ENCODE measurements at places on chromosomes 16 and 17.

DNA sequence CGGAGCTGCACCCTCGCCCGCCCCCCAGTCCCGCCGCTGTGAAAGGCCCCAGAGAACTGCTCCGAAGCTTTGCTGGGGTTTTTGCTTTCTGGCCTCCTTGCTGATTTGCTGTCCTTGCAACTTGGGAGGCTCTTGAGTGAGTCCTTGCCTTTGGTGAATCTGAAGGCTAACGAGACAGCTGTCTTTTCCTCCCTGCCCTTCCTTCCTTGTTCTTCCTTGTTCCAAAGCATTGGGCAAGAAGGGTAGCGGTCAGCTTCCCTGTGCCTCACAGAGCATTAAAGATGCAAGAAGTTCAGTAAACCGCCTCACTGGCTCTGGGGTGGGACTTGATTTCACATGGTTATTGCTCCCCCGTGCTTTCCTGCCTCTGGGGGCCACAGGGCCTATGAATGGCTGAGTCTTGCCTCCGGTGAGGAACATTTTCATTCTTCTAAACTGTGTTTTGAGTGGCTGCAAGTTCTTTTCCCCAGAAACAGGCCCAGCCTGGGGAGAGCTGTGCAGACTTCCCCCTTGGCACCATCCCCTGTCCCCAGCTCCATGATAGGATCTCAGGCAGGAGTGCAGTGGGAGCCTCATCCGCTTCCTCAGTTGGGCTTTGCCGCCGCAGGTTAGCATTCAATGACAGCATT, 1.4 kb downstream of the YPEL2 start:
- DNase-seq = no peak

DNA sequence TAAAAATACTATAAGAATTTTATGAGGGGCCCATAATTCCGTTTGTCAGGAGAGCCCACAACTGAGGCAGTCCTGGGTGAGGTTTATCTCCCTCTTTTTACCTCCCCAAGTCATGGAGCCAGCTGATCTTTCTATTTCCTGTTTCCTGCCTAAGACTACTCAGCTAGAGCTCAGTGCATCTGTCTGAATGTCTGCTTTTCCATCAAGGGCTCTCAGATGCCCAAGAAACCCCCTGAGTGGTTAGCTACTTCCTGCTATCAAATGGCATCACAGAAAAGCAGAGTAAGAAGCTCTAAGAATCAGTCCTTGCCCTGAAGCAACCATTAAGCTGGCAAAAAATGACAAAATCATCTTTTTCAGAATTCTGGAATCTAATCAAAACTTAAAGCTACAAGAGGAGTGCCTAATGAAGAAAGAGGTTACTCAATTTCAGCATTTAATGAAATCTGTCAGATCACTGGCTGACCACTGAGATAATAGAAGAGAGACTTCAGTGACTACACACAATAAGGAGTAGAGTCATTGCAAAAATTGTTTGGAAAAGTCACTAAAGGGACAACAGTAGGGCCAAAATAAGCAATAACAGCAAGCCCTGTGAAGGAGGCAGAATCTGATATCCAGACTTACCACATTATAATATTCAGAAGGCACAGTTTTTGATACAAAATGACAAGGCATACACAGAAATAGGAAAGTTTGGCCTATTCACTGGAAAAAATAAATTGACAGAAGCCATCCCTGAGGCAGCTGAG, 150.1 kb downstream of the CYB561 start:
- DNase-seq = no peak

DNA sequence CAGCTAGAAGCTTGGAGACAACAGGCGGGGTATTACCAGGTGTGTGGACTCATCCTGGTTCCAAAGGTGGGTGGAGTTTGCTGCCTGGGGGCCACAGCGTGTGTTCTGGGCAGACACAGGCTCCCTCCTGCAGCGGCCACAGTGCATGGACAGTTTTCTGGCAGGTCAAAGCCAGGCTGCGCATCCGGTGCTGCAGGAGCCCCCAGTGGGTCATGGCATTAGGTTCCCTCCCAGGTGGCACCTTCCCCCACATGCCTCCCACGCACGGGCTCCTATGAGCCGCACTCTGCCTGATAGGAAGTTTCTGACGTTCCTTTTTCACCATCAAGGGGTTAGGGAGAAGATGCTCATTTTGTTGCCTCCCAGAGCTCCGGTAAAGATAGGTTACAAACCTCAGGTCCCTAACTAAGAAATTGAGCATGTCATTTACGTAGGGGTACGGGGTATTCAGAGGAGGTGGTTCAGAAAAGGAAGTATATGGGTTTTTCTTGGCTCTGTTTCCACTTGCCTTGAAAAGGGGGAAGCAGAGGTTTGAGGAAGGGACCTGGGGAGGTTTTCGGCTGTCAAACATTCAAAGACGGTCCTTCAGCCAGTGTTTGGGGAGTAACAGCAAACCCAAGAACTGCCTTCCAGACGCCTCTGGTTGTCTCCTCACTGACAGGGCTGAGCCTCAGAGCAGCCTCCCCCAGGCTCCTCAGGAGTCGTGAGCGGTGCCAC, 32.7 kb upstream of the NAT9 start:
- no peak for DNase-seq

GRCh38 chr17:81086789-81087551, 52.0 kb downstream of the BAIAP2 start:
- DNase-seq = no peak

DNA sequence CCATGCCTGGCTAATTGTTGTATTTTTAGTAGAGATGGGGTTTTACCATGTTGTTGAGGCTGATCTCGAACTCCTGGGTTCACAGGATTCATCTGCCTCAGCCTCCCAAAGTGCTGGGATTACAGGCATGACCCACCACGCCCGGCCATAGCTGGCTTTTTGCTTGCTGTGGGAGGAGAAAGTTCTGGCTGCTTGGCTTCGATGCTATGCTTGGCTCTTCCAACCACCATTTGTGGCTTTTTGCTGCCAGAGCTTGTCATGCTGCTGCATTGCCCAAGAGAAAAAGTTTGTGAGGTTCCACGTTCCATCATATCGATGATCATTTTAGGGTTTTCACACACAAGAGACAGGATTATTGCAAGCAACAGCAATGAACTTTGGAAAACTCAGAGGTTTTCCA, 16.2 kb downstream of the BMERB1 start:
- DNase-seq = no peak

GRCh38 chr17:73933164-73933766, 270.2 kb upstream of the RPL38 start:
- no peak for DNase-seq

GRCh38 chr16:66004699-66005098, 361.8 kb upstream of the CDH5 start:
- DNase-seq = no peak

GRCh38 chr17:31721291-31722025, 137.6 kb downstream of the COPRS start:
- DNase-seq = no peak

DNA sequence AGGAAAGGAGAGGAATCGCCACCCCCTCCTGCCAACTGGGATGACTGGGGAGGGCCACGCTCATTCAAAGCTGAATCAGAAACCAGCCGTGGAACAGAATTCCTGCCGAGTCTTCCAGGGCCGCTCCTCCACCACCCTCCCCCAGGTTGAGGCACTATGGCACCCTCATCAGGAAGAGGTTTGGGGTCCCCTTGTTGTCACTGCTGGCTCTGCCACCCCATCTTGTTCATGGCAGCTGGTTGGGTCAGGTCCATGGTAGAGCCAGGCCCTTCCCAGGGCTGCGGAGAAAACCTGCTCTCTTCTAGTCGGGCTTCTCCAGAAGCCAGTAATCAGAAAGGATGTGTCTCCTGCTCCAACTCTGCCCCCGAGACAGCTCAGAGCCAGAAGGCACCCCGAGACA, 41.8 kb downstream of the KCNJ12 start:
- DNase-seq = no peak

DNA sequence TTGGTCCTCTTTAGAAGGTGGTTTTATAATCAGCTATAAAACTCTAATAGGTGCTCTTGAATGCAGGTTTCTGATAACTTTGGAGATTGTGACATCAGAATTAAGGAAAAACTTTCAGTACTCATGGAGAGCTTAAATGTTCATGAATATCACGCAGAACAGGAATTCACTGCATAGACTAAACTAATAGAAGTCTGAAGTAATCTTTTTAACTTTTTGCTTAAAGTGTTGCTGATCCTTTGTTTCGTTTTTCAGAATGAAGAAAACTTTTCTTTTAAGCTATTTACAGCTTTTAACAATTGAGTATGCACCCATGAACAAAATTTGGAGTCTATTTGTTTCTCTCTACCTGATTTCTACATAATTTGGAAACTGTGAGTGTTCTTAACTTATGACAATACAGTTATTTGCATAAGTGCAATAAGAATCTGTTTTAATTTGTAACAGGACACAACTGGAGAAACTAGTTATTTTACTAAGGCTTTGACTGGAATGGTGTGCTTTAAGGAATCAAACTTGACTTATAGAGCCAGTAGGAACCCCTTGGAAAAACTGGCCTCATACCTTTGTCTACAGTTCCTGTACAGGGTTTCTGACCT, 17.0 kb upstream of the TRIM25 start:
- no peak for DNase-seq

GRCh38 chr17:27573548-27573947, 57.4 kb upstream of the LGALS9 start:
- DNase-seq = no peak

DNA sequence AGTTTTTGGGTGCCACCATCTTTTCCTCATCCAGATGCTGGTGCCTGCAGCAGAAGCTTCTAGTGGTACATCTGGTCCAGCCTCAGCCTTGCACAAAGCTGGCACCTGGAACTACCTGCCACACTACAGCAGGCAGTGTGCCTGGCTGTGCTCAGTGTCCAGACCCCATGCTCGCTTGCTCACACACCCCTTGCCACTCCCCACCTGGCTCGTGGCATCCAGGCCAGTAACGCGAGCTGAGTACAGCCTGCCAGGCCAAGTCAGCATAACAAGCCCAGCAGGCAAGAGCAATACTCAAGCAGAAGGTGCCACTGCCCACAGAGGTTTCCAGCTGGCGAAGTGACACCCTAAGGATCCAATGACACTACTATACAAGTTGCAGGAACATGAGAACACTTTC, 29.7 kb upstream of the KIF2B start:
- DNase-seq = no peak

GRCh38 chr16:11321662-11322061, 23.6 kb upstream of the RMI2 start:
- no peak for DNase-seq

DNA sequence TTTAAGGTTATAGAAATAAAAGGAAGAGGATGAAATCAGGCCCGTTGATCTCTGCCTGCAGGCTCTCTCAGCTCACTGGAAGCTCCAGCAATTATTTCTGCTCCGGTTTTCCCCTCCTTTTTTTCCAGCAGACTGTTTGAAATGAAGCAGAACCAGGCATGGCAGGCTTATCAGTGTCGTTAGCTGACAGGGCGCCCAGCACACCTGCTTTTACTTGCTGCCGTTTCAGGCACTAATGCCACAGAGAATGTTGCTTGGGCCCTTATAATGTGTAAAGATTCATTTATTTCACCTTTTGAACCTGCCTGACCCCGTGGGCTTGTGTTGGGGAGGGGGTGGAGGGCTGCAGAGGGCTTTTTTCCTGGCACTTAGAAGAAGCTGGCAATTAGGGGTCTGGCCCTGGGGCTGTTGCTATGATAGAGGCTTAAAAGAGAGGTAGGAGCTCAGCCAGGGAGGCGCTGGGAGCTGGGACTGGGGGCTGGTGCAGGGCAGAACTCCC, 108.1 kb downstream of the IRX3 start:
- no peak for DNase-seq

- DNase-seq = no peak
Observed at GRCh38 chr16:72426386-72426785, 254.4 kb upstream of the PMFBP1 start.

DNA sequence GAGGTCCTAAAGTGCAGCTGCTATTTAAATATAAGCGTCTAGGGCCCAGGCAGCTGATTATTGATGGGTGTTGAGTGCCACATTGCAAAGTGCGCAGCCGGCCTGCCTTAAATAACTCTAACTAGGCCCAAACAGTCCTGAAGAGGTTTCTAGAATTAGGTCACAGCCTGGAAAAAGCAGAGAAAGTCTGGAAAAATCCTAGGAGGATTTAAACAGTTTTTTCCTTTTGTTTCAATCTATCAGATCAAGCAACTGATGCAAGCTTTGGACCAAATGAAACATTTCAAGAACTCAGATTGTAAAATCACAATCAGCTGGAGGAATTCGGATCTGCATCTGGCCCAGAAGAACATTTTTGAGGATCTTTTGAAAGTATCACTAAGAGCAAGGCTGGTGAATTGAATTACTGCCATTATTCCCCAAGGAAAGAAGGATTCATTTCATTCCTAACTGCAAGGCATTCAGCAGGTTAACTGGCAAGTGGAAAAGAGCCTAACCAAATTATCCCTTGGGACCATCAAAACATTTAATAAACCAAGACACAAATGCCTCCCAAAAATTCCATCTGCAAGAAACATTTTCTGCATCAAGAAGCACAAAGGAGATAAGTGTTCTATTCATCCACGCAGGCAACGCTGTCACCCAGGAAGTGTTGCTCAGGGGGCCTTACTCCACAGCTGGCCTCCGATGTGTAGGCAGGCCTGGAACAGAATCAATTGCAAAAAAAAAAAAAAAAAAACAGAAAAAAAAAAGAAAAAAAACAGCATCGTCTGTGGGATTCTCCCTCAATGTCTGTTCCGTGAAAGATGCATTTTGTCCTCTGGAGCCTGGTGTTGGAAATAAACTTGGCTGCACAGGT, 46.1 kb downstream of the IRX3 start:
- no peak for DNase-seq

DNA sequence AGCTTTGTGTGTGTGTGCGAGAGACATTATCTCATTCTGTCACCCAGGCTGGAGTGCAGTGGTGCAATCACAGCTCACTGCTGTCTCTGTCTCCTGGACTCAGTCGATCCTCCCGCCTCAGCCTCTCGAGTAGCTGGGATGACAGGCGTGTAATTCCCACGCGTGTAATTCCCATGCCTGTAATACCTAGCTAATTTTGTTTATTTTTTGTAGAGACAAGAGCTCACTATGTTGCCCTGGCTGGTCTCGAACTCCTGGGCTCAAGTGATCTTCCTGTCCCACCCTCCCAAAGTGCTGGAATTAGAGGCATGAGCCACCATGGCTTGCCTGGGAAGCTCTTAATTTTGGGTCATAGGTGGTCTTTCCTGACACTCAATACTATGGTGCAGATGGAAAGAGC, 205.3 kb upstream of the TNRC6C start:
- DNase-seq = no peak

- no peak for DNase-seq
Observed at GRCh38 chr17:4879601-4880000, 19.7 kb upstream of the C17orf107 start.

GRCh38 chr16:52404546-52404945, 142.4 kb downstream of the TOX3 start:
- DNase-seq = no peak

GRCh38 chr17:36722121-36722902, 120.9 kb downstream of the MRM1 start:
- peak; percentile 59 for DNase-seq

GRCh38 chr16:2912330-2913199, 834 bp downstream of the FLYWCH1 start:
- no peak for DNase-seq

DNA sequence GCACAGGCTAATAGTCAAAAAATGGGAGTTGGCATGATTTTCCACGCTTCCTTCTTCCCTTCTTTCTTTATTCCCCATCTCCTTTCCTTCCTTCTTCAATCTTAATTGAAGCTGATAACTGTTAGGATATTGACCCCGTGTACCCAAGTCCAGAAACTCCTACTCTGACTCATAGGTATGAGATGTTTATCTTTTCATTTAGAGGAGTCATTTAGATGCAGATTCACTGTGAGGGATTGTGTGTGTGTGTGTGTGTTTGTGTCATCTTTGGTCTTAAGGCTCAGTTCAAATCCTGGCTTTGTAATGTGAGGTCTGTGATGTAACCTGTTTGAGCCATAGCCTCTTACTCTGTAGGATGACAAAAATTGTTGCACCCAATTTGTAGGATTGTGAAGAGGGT, 332.0 kb upstream of the MAF start:
- DNase-seq = no peak

GRCh38 chr17:39678340-39679116, 9.3 kb downstream of the PGAP3 start:
- no peak for DNase-seq

All from memory B cell (primary cell).